Lower lobe of right lung (tissue), 2 donors: ENCODE measurements at places on chromosomes 11 and 22.

DNA sequence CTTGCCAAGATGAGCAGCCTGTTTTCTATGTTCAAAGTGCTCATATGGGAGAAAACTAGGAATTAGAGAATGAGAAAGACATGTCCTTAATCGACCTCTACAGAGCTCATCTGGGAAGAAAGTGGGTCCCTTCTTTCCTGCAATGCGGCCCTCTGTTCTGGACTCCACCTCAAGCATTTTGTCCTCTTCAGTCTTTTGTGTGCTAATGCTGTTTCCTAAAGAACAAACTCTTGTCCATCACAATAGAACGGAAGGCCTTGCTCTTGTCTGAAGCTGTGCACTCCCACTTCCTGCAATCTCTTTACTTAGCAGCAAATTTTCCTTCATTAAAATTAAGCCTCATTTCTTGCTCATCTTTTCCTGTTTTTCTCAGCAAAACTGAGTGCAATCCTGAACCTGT is 206.6 kb downstream of the OPCML start:
- no peak for DNase-seq

GRCh38 chr11:70627219-70627618 is 228.9 kb downstream of the CTTN start:
- DNase-seq = no peak

- peak; percentile 79 for DNase-seq
Observed at GRCh38 chr11:60970369-60970774, 1.1 kb upstream of the CD6 start.

- DNase-seq = no peak
Observed at GRCh38 chr11:72222106-72222891, 2.3 kb upstream of the INPPL1 start.

- no peak for DNase-seq
Observed at GRCh38 chr11:76623884-76624419, 46.6 kb downstream of the LRRC32 start.
